ENCODE measurements at places on chromosomes 4 and X. TPM values are rescaled to one million over a fixed set of nuclear protein-coding genes. Genes with fewer than 3 reads are reported as not detected.

DNA sequence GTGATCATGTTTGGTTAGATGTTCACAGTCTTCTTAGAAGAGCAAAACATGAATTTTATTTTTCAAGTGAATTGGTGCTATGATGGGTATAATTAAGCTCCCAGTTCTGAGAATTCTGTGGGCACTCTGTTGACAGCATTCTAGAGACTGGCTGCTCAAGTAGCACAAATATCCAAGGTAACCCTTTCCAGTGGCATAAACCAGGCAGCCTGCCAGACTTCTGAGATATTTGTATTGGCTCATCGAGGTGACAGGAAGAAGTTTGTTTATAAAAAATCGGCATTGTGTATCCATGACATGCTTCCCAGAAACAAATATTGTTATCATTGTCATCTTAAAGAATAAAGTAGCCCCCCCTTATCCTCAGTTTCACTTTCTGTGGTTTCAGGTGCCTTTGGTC is 28.3 kb downstream of the LANCL3 start:
- H3K27ac ChIP-seq: no peak overlapping the region
- DNase-seq: no peak
- no peaks in the 10 kb centered on the region for H3K4me1 ChIP-seq
- H3K27me3 ChIP-seq: no peaks in the 10 kb centered on the region
- no peak overlapping the region for H3K4me3 ChIP-seq
- H3K36me3 ChIP-seq: no peaks in the 10 kb centered on the region

The ADH5 gene
- total RNA-seq: 80.5 TPM

DNA sequence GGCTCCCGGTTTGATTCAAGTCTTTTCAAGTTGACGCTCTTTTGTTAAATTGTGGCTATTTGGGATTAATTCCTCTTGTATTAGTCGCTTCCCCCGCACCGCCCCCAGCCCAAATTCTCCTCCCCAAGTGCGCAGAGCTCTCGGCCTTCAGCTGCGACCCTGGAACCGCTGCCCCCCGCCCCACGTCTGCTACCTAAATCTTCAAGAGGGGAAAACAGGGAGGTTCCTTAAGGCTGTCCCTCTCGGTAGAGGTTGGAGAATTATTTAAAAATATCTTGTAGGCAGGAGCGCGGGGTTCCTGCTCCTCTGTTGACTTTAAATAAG is 860 bp upstream of the RPS6KA3 start:
- H3K4me1 ChIP-seq: peaks cover 15% of the 10 kb centered on the region
- H3K4me3 ChIP-seq: peak overlapping the region; percentile 47
- no peaks in the 10 kb centered on the region for H3K36me3 ChIP-seq

GRCh38 chr4:1009542-1010394 is 1.7 kb upstream of the FGFRL1 start:
- peaks cover 25% of the 10 kb centered on the region for H3K4me1 ChIP-seq
- H3K27ac ChIP-seq: peak overlapping the region; percentile 76
- peak; percentile 68 for DNase-seq
- H3K4me3 ChIP-seq: peak overlapping the region; percentile 75
- H3K36me3 ChIP-seq: no peaks in the 10 kb centered on the region

DNA sequence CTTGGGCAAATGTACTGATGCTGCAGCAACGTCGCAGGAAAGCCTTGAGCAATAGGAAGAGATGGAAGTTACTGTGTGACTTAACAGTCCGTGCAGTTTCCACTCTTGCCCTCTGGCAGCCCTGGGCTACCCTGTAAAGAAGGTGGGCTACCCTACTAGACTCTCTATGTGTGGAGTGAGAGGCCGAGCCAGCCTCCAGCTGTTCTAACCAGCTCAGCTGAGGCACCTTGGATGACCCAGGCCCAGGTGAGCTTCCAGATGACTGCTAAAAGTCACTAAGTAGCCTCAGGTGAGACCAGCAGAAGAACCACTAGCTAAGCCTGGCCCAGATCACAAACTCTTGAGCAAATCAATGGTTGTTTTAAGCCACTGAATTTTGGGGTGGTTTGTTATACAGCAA is 34.9 kb upstream of the PPP2R2C start:
- H3K4me1 ChIP-seq: no peaks in the 10 kb centered on the region
- no peak for DNase-seq
- H3K4me3 ChIP-seq: no peak overlapping the region
- H3K27me3 ChIP-seq: no peaks in the 10 kb centered on the region
- no peak overlapping the region for H3K27ac ChIP-seq

The RENBP gene
- 17.2 TPM for total RNA-seq

DNA sequence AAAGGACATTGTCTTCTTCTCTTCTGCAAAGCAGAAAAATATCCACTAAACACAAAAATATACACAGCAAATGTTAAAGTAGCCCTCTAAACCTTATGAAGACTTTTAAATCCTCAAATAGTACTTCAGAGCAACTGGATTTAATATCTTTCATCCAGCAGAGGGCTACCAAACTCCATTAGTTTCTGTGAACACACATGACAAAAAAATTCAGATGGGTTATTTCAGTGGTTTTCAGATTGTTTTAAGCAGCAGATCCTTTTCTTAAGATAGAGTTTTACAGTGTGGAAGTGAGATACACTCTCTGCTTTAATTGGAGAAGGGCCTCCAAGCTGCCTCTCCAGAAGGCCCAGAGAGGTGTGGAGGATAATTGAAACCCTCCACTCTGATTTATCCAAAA is 56.7 kb downstream of the ANK2 start:
- no peak overlapping the region for H3K4me3 ChIP-seq
- DNase-seq: no peak
- H3K4me1 ChIP-seq: no peaks in the 10 kb centered on the region
- H3K27me3 ChIP-seq: no peaks in the 10 kb centered on the region
- H3K27ac ChIP-seq: no peak overlapping the region

DNA sequence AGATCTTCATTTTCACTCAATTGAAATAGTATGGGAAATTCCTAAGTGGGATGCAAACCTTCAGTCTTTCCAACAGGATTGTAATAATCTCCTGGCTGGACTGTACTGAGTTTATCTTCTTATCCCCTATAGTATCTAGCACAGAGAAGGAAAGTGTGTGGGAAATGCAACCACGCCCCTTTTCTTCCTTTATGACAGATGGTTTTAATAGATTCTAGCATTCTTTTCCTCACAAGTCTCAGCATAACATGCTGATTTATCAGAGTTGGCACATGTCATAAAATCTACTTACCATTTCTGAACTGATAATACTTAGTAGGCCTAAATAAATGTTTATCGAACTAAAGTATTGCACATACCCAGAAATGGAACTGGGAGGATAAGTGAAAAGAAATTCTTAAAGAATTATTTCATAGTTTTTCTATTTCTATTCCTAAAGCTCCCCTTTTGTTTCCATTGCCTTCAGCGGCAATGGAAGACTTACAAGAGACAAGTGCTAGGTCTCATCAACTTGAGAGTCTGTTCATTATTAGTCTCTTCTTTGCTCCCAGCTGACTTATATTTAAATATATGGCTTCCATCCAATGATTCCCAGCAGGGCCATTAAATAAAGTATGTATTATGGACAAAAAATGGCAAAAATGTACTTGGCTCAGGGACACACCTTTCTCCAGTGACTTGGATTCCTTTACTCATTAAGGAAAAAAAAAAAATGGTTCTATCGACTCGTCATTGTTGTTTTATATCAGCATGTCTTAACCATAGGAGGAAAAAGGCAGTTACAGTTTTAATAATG is 484.5 kb downstream of the IL1RAPL1 start:
- H3K27ac ChIP-seq: no peak overlapping the region
- DNase-seq: no peak
- H3K4me1 ChIP-seq: no peaks in the 10 kb centered on the region
- H3K4me3 ChIP-seq: no peak overlapping the region
- H3K36me3 ChIP-seq: no peaks in the 10 kb centered on the region

DNA sequence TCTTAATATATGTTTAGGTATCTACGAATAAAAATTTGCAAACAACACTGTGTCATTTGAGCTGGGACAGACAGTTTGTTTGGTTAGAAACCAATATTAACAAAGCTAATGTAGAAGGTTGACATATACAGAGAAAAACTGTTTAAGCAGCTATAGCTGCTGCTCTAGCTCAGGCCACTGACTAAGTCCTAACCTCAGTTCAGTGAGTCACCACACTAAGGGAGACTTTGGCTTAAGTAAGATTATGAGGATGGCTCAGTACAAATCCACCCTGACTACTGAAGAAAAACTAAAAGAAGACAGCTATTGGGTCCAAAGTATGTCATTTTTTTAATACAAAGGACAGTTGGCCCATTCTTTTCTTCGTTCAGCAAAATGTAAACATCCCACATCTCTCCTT is 717.3 kb upstream of the ACTRT1 start:
- H3K36me3 ChIP-seq: no peaks in the 10 kb centered on the region
- no peak overlapping the region for H3K27ac ChIP-seq
- no peaks in the 10 kb centered on the region for H3K4me1 ChIP-seq
- H3K4me3 ChIP-seq: no peak overlapping the region
- no peak for DNase-seq

The SAGE1 gene
- not detected for total RNA-seq

The SLC7A11 gene
- 0.93 TPM for total RNA-seq

DNA sequence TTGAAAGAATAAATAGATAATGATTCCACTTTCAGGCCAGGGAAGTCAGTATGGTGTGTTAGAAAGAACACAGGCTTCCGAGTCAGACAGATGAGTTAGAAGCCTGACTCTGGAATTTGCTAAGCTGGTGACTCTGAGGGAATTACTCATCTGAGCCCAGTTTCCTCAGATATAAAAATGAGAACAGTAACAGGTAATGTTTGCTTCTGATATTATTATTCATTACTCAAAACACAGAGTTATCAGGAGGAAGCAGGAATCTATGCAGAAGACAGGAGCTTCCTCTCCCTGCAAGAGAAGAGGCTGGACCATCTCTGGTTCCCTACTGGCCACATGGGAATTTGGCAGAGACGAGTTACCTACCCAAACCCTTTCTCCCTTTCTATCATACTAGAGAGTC is 163.1 kb downstream of the EVC2 start:
- H3K27ac ChIP-seq: no peak overlapping the region
- H3K4me1 ChIP-seq: no peaks in the 10 kb centered on the region
- no peaks in the 10 kb centered on the region for H3K27me3 ChIP-seq
- no peak for DNase-seq

DNA sequence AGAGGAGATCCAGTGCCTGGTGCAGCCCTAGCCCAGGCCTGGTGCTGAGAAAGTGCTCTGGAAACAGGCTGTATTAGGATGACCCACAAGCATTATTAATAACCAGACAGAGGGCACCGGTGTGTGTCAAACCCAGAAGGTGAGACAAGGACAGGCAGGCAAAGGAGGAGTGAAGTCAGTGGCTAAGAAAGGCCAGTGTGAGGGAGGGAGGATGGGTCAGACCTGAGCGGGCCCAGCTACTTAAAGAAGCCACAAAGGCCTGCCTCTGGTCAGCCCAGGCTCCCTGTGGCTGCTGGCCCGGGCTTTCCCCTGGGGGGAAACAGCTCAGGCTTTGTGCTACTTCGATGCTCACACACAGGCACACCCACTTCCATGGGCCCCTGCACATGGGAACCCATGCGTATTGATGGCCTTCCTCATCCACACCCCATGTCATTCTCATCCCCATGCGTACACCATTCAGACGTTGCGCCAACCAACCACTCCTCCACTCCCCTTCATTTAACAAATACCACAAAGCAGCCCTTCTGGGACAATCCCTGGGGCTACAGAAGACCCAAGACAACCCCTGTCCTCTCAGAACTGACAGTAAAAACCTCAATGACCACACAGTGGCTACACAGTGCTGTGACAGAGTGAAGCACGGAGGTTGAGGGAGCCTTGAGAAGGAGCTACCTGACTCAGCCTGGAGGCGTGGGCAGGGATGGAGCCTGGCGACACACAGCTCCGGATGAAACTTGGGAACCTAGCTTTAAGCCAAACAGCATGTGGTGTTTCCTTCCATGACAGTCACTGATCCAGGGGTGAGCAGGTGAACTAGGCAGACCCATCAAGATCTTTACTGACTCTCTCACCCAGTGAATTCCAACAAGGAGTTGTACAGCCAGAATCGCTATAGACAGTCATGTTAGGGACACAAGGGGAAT is 24.9 kb upstream of the MTM1 start:
- H3K4me3 ChIP-seq: no peak overlapping the region
- DNase-seq: no peak
- peaks cover 28% of the 10 kb centered on the region for H3K4me1 ChIP-seq
- H3K27ac ChIP-seq: no peak overlapping the region
- no peaks in the 10 kb centered on the region for H3K27me3 ChIP-seq

The P2RY10 gene
- 104 TPM for total RNA-seq

GRCh38 chr4:12041828-12042227 is 613.1 kb upstream of the HS3ST1 start:
- no peak for DNase-seq
- no peaks in the 10 kb centered on the region for H3K36me3 ChIP-seq
- H3K4me3 ChIP-seq: no peak overlapping the region
- no peak overlapping the region for H3K27ac ChIP-seq
- H3K4me1 ChIP-seq: no peaks in the 10 kb centered on the region

DNA sequence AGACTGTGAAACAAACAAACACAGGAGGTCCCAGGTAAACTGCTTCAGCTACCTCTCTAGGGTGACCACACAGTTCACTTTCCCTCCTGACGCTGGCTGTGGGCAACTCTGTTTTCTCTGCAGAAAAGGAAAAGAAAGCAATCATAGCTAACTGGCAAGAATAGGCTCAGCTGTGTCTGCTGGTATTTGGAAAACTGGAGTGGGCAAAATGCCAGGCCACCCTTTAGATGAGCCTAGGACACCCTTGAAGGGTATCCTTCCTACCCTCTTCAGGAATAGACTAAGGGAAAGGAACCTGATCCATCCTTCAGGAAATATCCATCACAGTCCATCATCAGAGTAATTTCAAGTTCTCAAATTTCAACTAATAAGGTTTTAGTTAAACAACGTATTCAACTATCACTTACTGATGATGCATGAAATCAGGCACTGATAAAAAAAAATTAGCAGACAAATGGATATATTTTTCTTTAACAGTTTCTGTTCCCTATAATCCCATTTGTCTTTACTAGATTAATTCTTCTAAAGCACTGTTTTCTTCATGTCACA is 60.9 kb downstream of the CAMK2D start:
- no peak for DNase-seq
- no peak overlapping the region for H3K4me3 ChIP-seq
- H3K4me1 ChIP-seq: no peaks in the 10 kb centered on the region
- H3K27ac ChIP-seq: no peak overlapping the region

DNA sequence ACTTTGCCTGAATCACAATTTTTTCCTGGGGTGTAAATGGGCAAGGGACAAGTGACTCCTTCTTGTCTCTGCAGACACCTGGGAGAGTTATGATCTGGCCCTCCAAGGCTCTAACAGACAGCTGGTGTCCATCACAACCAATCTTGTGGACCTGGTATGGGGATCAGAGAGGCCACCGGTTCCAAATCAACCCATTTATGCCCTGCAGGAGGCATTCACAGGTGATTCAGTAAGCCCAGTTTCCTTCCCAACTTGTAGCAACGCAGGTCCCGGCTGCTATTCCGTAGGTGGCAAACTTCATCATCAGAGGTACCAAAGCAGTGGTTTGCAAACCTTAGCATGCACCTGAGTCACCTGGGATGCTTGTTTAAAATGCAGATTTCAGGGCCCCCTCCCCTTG is 8.8 kb downstream of the XPNPEP2 start:
- no peaks in the 10 kb centered on the region for H3K36me3 ChIP-seq

The DOCK11 gene
- total RNA-seq: 112 TPM

GRCh38 chrX:114717921-114718320 is 134.0 kb downstream of the HTR2C start:
- no peaks in the 10 kb centered on the region for H3K36me3 ChIP-seq
- no peak for DNase-seq
- H3K27me3 ChIP-seq: no peaks in the 10 kb centered on the region
- no peak overlapping the region for H3K27ac ChIP-seq

- DNase-seq: no peak
- no peaks in the 10 kb centered on the region for H3K36me3 ChIP-seq
- H3K27ac ChIP-seq: no peak overlapping the region
- no peak overlapping the region for H3K4me3 ChIP-seq
- peaks cover 27% of the 10 kb centered on the region for H3K4me1 ChIP-seq
Observed at GRCh38 chrX:154132366-154132765, 11.7 kb upstream of the OPN1LW start.

The MAGEC1 gene
- total RNA-seq: not detected

All from CD4-positive, alpha-beta memory T cell (primary cell).